ENCODE measurements at places on chromosomes 6 and 20. TPM values are rescaled to one million over a fixed set of nuclear protein-coding genes. Genes with fewer than 3 reads are reported as not detected.

Gene OR2H2
- not detected for total RNA-seq

Gene LST1
- total RNA-seq, result not detected

Gene LY6G6D
- total RNA-seq, result not detected

Gene TSHZ2
- total RNA-seq, result not detected

Gene VNN1
- 0.07 TPM for total RNA-seq

Gene MEI4
- total RNA-seq, result not detected

Gene SLC22A1
- 1.7 TPM for total RNA-seq

Gene FAM83C
- total RNA-seq, result 0.08 TPM

Gene PPP1R14C
- 1.7 TPM for total RNA-seq

Gene GPSM3
- total RNA-seq, result 0.40 TPM

Gene WFDC10A
- not detected for total RNA-seq

Gene CYP24A1
- 275 TPM for total RNA-seq

Gene TINAG
- total RNA-seq, result not detected

Gene EDN1
- total RNA-seq, result 57.2 TPM

Gene WFDC12
- not detected for total RNA-seq

Gene LAMA4
- total RNA-seq, result 1.4 TPM

Gene WFDC2
- not detected for total RNA-seq

Gene HTR1E
- total RNA-seq, result not detected

Gene HUS1B
- total RNA-seq, result not detected

Gene CST1
- 1.5 TPM for total RNA-seq

Gene MTFR2
- 11.9 TPM for total RNA-seq

Gene TRIM10
- total RNA-seq, result not detected

Gene PPP1R18
- 47.9 TPM for total RNA-seq

Gene TGM3
- not detected for total RNA-seq

Gene PPIL6
- total RNA-seq, result 0.94 TPM

Gene HDGFL1
- total RNA-seq, result not detected

All from A549 treated with ZK216348 at 1 μM for 4 hours (cell line).